ENCODE measurements at places on chromosomes 5 and 9.

GRCh38 chr9:128800061-128800460, 13.0 kb downstream of the TBC1D13 start:
- DNase-seq = no peak
- no peak overlapping the region for H3K27ac ChIP-seq
- H3K36me3 ChIP-seq = peaks cover 40% of the 10 kb centered on the region
- no peaks in the 10 kb centered on the region for H3K27me3 ChIP-seq
- H3K4me3 ChIP-seq = no peak overlapping the region

DNA sequence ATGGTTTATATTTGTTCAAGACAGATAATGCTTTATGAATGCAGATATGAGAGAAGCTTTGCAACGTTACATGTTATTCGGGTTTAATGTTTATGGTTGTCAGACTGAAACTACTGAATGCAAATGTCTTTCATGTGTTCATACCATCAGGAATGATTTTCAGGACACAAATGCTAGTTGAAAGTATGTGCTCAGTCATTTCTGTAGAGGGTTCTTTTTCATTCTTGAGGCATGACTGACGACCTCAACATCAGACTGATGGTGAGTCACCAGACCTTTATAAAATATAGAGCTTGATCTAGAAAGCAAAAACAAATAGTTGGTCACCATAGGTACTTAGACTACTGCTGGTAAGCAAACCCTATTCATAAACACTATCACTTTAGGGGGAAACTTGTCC, 287.3 kb upstream of the NUDT12 start:
- H3K4me3 ChIP-seq = no peak overlapping the region
- no peaks in the 10 kb centered on the region for H3K27me3 ChIP-seq

DNA sequence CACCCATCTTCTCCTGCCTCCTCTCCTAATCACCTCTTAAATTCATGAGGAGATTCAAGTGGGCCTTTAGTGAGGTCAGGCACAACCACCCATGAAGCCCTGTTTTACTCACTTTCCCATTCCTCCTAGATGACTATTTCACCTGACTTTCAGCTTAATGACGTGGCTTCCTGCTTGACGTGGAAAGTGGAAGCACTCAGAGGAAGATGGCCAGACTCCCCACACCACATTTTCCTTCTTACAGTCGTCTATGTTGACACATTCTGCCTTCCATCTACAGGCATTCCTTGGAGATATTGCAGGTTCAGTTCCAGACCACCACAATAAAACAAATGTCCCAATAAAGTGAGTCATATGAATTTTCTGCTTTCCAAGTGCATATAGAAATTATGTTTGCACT, 146.4 kb upstream of the TAS2R1 start:
- H3K4me1 ChIP-seq = no peaks in the 10 kb centered on the region
- DNase-seq = no peak
- H3K27ac ChIP-seq = no peak overlapping the region
- H3K4me3 ChIP-seq = no peak overlapping the region

GRCh38 chr9:90807006-90807405, 5.4 kb downstream of the SYK start:
- H3K27me3 ChIP-seq = peaks cover 68% of the 10 kb centered on the region
- peaks cover 1% of the 10 kb centered on the region for H3K36me3 ChIP-seq
- no peak for DNase-seq
- H3K4me1 ChIP-seq = peaks cover 3% of the 10 kb centered on the region

GRCh38 chr5:176334031-176334770, 27.4 kb downstream of the KIAA1191 start:
- H3K27me3 ChIP-seq = no peaks in the 10 kb centered on the region
- no peak overlapping the region for H3K4me3 ChIP-seq
- DNase-seq = no peak

DNA sequence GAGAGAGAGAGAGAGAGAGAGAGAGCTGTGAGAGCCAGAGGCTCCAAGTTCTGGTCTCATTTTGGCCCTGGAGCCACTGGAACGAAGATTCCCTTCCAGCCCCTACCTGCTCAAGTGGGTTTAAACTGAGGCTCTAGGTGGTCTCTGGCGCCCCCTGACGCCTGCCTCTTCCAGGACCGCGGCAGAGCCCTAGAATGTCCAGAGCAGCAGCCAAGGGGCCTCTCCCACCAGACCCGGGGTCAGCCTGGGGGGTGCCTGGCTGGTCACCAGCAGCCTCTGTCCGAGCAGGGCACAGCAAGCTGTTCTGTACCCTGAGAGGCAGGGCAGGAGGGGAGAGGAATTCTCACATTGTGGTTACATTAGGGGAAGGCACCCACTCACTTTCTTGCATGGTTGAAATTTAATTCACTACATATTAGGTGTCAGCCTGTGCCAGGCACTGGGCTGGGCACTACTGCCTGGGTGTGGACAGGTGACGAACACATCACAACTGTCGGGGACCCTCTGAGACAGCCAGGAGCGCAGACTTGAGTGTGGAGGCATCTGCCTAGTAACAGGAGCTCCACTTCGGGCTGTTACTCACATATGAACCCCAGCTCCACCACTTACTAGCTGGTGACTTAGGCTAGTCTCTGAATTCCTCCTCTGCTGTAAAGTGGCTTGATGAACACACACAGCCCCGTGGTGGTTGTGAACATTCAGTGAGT, 44.5 kb downstream of the AMBP start:
- no peak overlapping the region for H3K4me3 ChIP-seq
- H3K4me1 ChIP-seq = no peaks in the 10 kb centered on the region
- no peak for DNase-seq
- no peak overlapping the region for H3K27ac ChIP-seq
- H3K36me3 ChIP-seq = no peaks in the 10 kb centered on the region
- H3K27me3 ChIP-seq = no peaks in the 10 kb centered on the region

GRCh38 chr9:117073071-117073470, 341.8 kb downstream of the ASTN2 start:
- H3K36me3 ChIP-seq = no peaks in the 10 kb centered on the region
- no peak overlapping the region for H3K27ac ChIP-seq
- no peaks in the 10 kb centered on the region for H3K4me1 ChIP-seq
- no peak overlapping the region for H3K4me3 ChIP-seq
- no peaks in the 10 kb centered on the region for H3K27me3 ChIP-seq

- H3K36me3 ChIP-seq = no peaks in the 10 kb centered on the region
- H3K4me3 ChIP-seq = no peak overlapping the region
- peaks cover 21% of the 10 kb centered on the region for H3K4me1 ChIP-seq
- peaks cover 7% of the 10 kb centered on the region for H3K27me3 ChIP-seq
Measured at GRCh38 chr5:173825215-173825865, 62.8 kb upstream of the CPEB4 start.

- no peak for DNase-seq
- no peaks in the 10 kb centered on the region for H3K36me3 ChIP-seq
- H3K4me3 ChIP-seq = no peak overlapping the region
- H3K27ac ChIP-seq = no peak overlapping the region
Measured at GRCh38 chr9:136003411-136004218, 42.4 kb upstream of the UBAC1 start.

- DNase-seq = no peak
- H3K4me1 ChIP-seq = peaks cover 4% of the 10 kb centered on the region
- no peaks in the 10 kb centered on the region for H3K27me3 ChIP-seq
- no peaks in the 10 kb centered on the region for H3K36me3 ChIP-seq
- H3K4me3 ChIP-seq = no peak overlapping the region
Measured at GRCh38 chr5:127936439-127936972, 147.1 kb upstream of the SLC12A2 start.

- H3K27me3 ChIP-seq = no peaks in the 10 kb centered on the region
- H3K4me1 ChIP-seq = peaks cover 53% of the 10 kb centered on the region
- peak overlapping the region; percentile 79 for H3K27ac ChIP-seq
- peak overlapping the region; percentile 94 for H3K4me3 ChIP-seq
- peaks cover 24% of the 10 kb centered on the region for H3K36me3 ChIP-seq
Measured at GRCh38 chr9:92668746-92669526, 995 bp downstream of the IPPK start.

DNA sequence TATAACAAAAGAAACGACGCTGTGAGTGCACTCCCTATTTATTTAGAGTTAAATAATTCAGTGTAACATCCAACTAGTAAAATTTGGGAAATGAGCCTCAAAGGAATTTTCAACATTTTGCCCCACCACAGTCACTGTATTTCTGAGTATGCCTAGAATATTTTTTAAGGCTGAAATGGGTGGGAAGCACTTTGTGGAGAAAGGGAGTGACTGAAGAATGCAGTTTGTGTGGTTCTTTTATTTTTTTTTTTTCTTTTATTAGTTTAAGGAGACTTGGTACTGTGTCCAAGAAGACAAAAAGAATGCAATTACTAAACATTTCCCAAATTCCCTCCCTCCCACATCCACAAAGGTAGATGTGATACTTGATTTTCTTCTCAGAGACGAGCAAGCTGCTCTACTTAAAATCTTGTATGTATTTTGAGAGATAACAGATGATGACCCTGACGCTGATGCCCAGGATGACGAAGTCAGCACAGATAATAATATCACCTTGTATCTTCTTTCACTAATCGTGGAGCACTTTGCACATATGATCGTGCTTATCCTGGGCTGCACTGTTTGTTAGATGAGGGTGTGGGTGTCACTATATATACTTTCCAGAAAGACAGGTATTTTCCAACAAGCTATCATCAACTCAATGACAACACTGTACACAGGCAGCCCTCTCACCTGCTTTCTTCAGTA, 586.3 kb downstream of the RAB3C start:
- H3K4me1 ChIP-seq = peaks cover 35% of the 10 kb centered on the region
- H3K27ac ChIP-seq = no peak overlapping the region
- peaks cover 7% of the 10 kb centered on the region for H3K36me3 ChIP-seq
- H3K27me3 ChIP-seq = peaks cover 14% of the 10 kb centered on the region
- no peak for DNase-seq

DNA sequence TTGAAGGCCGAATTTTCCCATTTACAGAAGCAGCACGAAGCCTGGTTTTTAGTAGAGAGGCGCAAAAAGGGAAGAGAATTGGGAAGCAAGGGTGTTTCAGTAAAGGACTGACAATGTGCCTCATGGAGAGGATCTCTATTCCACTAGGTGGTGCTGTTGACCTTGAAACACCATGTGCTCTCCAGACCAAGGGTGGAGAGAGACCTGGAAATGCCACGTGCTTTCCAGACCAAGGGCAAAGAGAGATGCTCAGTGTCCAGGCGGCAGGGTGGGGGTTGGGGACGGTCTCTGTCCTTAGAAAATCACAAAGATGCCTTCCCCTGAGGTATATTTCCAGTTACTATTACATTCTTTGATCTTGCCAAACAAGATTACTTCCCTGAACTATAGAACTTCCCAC, 425.3 kb downstream of the CSNK1G3 start:
- no peak for DNase-seq
- H3K27ac ChIP-seq = no peak overlapping the region
- no peaks in the 10 kb centered on the region for H3K36me3 ChIP-seq
- no peak overlapping the region for H3K4me3 ChIP-seq
- no peaks in the 10 kb centered on the region for H3K4me1 ChIP-seq

Measured in activated naive CD4-positive, alpha-beta T cell treated with anti-CD3 and anti-CD28 coated beads, Interleukin-2, amount 10 ng/mL, durations not matched to agents 7 days and 5 days (primary cell).